ENCODE measurements at places on chromosomes 6 and 20. TPM values are rescaled to one million over a fixed set of nuclear protein-coding genes. Genes with fewer than 3 reads are reported as not detected.
A peak's percentile ranks its signal among the peaks of the same experiment; 100 is the strongest.

GRCh38 chr6:24824142-24824938, 25.6 kb upstream of the ARMH2 start:
- no peak for DNase-seq

The ALDH8A1 gene
- total RNA-seq, result not detected

The TRIM40 gene
- not detected for total RNA-seq

The CLVS2 gene
- not detected for total RNA-seq

The KCNG1 gene
- total RNA-seq, result 22.3 TPM

DNA sequence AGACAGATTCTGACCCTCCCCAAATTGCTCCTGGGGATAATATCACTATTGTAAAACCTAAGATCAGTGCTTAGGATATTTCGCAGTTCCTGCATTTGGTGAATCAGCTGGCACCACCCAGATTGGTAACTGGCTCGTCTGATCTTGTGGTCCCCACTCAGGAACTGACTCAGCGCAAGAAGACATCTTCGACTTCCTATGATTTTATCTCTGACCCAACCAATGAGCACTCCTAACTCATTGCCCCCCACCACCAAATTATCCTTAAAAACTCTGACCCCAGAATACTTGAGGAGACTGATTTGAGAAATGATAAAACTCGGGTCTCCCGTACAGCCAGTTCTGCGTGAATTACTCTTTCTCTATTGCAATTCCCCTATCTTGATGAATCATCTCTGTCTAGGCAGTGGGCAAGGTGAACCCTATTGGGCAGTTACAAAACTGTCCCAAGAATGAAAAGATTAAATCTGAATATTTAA, 55.7 kb upstream of the PRND start:
- no peak for DNase-seq

DNA sequence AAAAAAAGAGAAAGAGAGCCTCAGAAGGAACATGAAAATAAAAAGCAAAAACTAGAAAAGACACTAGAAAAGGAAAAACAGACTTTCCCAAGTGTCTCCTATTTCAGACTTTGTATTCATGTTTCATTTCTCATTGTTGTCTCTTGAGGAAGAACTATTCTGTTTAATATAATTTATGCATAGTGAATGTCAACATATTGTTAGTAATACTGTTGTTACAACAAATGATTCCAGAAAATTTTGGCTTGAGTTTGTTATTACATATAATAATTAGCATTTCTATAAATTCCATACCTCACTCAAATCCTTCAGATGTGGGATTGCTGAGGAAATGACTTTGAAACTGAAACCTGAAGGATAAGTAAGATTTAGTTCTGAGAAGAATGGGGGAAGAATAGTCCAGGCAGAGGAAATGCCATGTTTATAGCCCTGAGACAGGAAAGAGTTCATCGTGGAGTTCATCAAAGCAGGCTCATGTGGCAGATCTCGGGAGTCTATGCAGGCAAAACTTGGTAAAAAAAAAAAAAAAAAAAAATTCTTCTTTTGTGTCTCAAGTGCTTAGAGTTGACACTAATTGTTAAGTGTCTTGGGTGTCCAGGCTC, 53.1 kb upstream of the EIF2S2 start:
- peak; percentile 56 for DNase-seq

The PLCB4 gene
- 16.1 TPM for total RNA-seq

GRCh38 chr6:84641076-84641475, 123.3 kb downstream of the TBX18 start:
- no peak for DNase-seq

The RREB1 gene
- 19.5 TPM for total RNA-seq

The MAK gene
- 0.26 TPM for total RNA-seq

DNA sequence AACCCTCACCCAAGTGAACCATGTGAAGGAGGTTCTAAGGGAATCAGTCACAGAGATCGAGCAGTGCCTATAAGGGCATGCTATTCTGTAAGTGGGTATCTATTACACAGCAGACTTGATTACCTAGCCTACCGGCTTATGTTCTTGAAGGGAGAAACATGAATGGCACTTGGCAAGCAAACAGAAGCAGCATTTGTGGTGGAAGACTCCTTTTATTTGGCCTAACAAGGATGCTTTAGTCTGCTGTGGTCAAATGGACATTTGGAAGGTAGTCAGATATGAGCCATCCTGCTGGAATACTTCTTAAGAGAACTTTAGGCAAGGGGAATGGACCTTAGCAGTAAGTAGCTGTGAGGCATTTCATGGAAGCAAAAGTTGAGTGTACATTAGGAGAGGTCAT, 126.3 kb downstream of the COL12A1 start:
- no peak for DNase-seq

GRCh38 chr6:158605266-158605878, 39.2 kb downstream of the DYNLT1 start:
- DNase-seq, result peak; percentile 87

DNA sequence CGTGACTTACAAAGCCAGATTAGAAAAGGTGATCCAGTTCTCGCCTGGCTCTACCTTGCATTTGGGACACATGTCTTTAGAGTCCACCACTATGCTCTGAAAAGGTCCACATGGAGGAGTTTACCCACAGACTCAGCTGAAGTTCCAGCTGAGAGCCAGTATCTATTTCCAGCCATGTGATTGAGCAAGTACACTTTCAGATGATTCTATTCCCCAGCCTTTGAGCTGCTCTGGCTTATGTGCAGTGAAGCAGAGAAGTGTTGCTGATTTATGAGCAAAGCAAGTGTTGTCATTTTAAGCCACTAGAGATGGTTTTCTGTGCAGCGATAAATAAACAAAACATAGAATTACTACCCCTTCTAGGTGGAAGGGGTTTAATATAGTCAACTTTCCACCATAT, 520.8 kb upstream of the RNF217 start:
- no peak for DNase-seq

The ZNF133 gene
- total RNA-seq, result 19.2 TPM

The ZNF831 gene
- total RNA-seq, result not detected

DNA sequence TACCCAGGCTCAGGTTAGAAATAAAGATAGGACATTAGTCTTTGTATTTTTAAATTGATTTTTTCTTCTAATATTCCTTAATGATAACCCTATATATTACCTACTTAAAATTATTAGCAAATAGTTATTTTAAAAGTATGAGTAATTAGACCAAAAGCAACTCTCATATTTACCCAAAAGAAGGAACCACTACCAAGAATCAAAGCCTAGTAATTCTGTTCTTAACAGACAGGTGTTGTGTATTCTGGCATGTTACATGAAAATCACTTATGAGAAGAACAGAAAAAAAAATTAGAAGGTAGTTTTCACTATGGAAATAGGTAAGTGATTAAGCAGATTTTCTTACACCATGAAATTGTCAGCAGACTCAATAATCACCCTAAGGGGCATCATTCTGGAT, 105.1 kb downstream of the ATG5 start:
- DNase-seq, result no peak

DNA sequence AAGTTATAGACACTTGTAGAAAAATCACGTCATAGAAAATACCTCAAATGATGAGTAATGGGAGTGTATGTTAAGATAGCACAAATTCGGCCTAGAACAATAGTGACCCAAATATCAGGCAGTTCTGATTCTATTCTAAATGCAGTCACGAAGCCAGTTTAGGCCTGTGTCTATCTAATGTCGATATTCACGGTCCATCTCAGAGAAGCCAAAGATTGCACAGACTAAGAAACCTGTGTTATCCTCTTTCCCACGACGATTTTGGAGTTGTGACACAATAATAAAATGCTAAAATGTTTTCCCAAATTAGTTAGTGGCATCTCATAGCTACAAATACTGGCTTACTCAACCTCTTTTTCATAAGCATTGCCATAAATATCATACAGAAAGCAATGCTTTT, 4.0 kb downstream of the HIVEP2 start:
- no peak for DNase-seq

DNA sequence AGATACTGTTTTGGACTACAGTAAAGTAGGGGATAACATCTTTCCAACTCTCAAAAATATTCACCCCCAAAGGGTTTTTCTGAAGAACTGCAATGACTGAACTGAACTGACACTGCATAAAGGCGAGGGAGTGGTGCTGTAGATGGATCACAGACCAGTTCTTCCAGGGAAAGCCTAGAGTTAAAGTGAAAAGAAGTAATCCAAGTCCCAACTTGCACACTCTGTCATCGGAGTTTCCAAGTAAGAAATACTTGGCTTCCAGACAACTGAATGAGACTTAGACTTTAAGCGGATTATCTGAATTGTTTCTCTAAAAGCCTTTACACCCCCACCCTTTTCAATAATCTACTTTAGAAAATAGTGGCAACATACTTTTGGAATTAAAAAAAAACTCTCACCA, 134.1 kb upstream of the PREP start:
- no peak for DNase-seq

DNA sequence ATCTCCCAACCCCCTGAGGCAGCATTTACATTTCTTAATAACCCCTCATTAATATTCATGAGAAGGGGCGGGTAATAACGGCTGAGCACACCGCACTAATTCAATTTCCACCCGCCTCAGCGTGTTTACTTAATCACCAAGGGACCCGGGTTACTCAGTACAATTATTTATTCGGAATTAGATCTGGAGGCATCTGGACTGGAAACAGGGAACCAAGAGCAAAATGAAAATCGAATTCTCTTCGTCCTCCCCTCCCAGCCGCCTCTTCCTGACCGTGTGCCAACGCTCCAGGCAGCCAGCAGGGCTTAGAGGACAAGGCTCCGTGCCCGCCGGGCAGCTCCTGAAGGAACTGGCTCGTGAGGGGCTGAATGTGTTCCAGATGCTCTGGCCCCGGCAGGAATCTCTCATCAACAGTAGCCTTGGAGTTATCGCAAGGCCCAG, 23.5 kb upstream of the CTNNBL1 start:
- no peak for DNase-seq

The FOXA2 gene
- total RNA-seq, result not detected

DNA sequence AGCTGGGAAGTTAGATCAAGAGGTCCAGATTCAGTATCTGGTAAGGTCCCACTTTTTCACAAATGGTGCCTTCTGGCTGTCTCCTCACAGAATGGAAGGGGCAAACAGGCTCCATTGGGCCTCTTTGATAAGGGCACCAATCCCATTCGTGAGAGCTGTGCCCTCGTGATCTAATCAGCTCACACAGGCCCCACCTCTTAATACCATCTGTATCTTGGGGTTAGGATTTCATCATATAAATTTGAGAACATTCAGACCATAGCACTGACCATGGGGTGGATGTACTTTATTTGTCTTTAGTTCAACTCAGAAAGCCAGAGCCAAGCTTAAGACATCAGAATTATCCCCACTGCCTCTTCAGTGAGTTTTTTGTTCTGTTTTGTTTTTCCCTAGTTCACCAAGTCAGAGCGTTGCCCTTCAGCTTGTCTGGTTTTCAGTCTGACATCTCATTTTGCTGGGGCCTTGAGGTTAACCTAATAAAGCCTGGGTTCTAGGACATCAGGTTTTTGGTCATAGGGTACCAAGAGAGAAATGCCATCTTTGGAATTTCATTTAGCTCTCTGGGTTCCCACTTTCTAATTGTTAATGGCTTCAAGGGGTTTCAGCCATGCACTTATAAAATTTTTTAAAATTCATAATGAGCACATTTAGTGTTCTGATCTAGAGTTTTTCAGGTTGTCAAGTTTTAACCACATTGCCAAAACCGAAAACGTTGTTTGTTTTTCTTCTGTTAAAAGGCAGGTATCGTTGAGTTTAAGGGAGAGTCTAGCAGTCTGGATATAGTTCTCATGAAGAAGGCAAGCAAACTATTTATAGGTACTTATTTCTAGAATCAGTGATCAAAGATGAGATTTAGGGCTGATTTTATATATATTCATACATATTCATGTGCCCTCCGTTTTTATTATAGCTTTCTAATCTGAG, 19.0 kb downstream of the SENP6 start:
- no peak for DNase-seq

The CST7 gene
- 0.45 TPM for total RNA-seq

DNA sequence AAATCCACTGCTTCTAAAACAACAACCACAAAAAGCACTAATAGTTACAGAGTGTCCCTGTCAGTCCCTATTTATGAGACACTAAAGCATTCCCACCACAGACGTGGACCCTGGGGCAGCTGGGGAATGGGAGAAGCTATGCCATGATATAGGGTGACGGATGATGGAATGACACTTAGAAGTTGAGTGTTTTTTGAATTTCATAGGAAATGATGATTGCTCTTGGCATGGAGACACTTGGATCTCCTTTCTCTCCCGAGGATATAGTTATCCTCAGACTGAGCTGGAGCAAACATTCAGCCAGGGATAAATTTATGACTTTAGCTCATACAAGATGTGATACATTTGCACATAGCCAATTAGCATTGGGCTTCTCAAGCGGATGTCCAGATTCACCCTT, 151.2 kb downstream of the EDN3 start:
- no peak for DNase-seq

DNA sequence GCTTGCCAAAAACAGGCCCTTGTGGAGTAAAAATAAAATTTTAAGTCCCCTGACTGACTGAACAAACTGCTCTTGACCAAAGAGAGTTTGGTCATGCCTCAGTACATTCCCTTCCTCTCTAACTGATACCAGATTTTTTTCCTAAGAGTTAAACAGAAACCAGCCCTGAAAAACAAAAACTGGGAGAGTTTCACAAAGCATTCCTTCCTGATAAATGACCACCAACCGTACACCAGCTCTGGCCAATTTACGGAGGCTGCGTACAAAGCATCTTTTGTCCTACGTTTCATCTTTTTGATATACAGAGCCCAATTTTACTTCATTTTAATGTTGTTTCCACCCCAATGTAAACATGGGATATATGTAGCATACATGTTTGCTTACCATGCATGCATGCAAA, 477.4 kb upstream of the HTR1E start:
- DNase-seq, result no peak

The SPATA25 gene
- total RNA-seq, result 2.2 TPM

GRCh38 chr20:36493051-36493800, 48.1 kb upstream of the MYL9 start:
- DNase-seq, result peak; percentile 56

- DNase-seq, result no peak
These were observed 11.1 kb downstream of the HEBP2 start for GRCh38 chr6:138415125-138415524.

The FAM83C gene
- total RNA-seq, result not detected

GRCh38 chr6:116015561-116015960, 45.1 kb downstream of the FRK start:
- no peak for DNase-seq

The SIRPA gene
- total RNA-seq, result 74.7 TPM

DNA sequence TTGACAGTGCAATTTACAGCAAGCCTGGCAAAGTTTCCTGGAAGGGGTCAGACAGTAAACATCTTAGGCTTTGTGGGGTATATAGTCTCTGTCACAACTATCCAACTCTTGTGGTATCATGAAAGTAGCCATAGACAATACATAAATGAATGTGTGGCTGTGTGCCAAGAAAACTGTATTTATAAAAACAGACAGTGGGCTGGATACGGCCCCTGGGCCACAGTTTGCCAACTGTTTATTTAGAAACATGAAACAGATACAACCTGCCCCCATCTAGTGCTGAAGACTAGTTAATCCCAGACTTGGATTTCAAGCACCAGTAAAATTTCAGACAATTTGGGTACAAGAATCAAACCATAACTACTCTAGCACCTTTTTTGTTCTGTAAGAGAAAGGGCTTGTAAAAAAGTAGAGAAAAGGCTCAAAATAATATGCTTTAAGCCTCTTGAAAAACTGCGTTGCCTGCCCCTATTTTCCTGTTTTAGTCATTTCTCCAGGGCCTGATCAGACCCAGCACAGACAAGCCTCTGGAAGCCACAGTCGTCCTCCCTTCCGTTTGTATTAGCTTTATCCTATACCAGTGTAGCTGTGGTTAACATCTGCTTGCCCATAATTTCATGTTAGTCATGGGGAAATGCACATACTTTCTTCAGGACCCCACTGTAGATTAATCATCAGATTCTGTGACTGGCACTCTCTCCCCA, 30.8 kb downstream of the JAG1 start:
- DNase-seq, result no peak

The HECA gene
- total RNA-seq, result 5.9 TPM

- no peak for DNase-seq
These were observed 8.5 kb downstream of the TRMT11 start for GRCh38 chr6:125994670-125995488.

The CYB5R4 gene
- total RNA-seq, result 14.5 TPM
